ENCODE measurements at places on chromosomes 12 and 14. TPM values are rescaled to one million over a fixed set of nuclear protein-coding genes. Genes with fewer than 3 reads are reported as not detected.

The KRT3 gene
- total RNA-seq = not detected

The THAP2 gene
- 9.2 TPM for total RNA-seq

The PLEKHG7 gene
- not detected for total RNA-seq

The PMCH gene
- total RNA-seq = not detected

The ASPG gene
- not detected for total RNA-seq

The ABCC9 gene
- not detected for total RNA-seq

The OAS2 gene
- total RNA-seq = 69.7 TPM

The GPR137C gene
- total RNA-seq = 0.36 TPM

The FOXN4 gene
- not detected for total RNA-seq

The TBC1D30 gene
- 1.1 TPM for total RNA-seq

- no peak overlapping the region for H3K27ac ChIP-seq
- peaks cover 14% of the 10 kb centered on the region for H3K27me3 ChIP-seq
- no peaks in the 10 kb centered on the region for H3K4me1 ChIP-seq
- H3K4me3 ChIP-seq = no peak overlapping the region
- DNase-seq = no peak
- H3K36me3 ChIP-seq = no peaks in the 10 kb centered on the region
Observed at GRCh38 chr12:49887536-49888401, 15.9 kb downstream of the FAIM2 start.

- no peak overlapping the region for H3K27ac ChIP-seq
- H3K27me3 ChIP-seq = peaks cover 10% of the 10 kb centered on the region
Observed at GRCh38 chr12:117854339-117855012, 114.3 kb downstream of the KSR2 start.

- H3K27me3 ChIP-seq = peaks cover 17% of the 10 kb centered on the region
- no peak for DNase-seq
- no peak overlapping the region for H3K27ac ChIP-seq
Observed at GRCh38 chr12:116606397-116606796, 47.2 kb downstream of the MAP1LC3B2 start.

- no peak for DNase-seq
- no peak overlapping the region for H3K27ac ChIP-seq
- H3K27me3 ChIP-seq = no peaks in the 10 kb centered on the region
- H3K4me3 ChIP-seq = no peak overlapping the region
- H3K36me3 ChIP-seq = no peaks in the 10 kb centered on the region
Observed at GRCh38 chr12:88188180-88188579, 46.1 kb downstream of the TMTC3 start.

DNA sequence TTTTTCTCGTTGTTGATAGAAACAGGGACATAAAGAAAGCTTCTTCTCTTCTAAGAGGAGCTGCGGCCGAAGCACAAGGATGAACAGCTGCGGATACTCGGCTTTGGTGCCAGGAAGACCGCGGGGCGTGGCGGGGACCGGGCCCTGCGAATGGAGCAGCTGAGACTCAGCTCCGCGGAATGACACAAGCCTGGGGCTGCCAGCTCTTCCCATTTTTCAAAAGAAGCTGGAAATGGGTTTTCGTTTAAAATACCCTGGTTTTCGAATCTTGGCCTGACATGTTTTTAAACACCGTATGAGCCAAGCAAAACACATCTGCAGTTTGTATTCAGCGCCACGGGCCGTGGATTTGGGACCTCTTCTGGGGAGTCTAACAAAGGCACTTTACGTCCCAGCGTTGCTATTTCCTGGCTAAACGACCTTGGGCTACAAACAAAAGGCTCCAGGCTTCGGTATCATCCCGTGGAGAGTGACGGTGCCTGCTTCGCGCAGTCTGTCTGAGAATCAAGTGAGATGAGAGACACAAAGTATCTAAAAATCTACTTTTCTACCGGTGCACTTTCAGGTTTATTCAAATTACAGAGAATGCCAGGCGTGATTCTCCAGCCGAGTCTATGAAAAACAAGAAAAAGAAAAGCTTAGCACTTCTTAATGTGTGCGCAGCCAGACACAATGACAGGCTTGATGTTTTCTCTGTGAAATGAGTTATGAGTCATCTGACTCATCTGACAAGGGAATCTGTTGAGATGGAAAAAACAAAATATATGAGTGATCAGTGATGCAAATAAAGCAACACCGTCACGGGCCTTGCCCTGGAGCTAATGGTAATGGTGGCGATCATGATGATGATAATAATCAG, 114.0 kb upstream of the TMEM132D start:
- DNase-seq = no peak
- H3K27ac ChIP-seq = no peak overlapping the region
- H3K27me3 ChIP-seq = no peaks in the 10 kb centered on the region
- H3K4me3 ChIP-seq = no peak overlapping the region

DNA sequence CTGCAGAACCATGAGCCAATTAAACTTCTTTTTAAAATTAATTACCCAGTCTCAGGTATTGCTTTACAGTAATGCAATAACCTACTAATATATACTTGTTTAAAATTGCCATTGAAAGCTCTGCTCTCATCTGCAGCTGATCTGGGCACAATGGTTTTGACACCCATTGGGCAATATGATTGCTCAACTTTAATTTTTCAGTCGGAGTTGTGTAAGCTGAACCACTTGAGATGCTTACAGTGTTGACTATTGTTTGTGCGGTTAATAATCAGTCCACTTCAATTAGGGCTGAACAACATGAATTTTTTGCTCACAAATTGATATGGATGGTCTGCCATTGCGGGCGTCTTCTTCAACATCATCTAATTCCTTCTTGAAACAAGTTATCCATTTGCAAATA, 18.0 kb upstream of the OR4K5 start:
- H3K36me3 ChIP-seq = no peaks in the 10 kb centered on the region
- no peaks in the 10 kb centered on the region for H3K4me1 ChIP-seq
- DNase-seq = no peak
- H3K4me3 ChIP-seq = no peak overlapping the region
- no peak overlapping the region for H3K27ac ChIP-seq

- peak overlapping the region; percentile 63 for H3K4me3 ChIP-seq
- H3K4me1 ChIP-seq = peaks cover 2% of the 10 kb centered on the region
- H3K36me3 ChIP-seq = no peaks in the 10 kb centered on the region
- H3K27ac ChIP-seq = no peak overlapping the region
Observed at GRCh38 chr12:57129321-57129842, 1.1 kb downstream of the LRP1 start.

DNA sequence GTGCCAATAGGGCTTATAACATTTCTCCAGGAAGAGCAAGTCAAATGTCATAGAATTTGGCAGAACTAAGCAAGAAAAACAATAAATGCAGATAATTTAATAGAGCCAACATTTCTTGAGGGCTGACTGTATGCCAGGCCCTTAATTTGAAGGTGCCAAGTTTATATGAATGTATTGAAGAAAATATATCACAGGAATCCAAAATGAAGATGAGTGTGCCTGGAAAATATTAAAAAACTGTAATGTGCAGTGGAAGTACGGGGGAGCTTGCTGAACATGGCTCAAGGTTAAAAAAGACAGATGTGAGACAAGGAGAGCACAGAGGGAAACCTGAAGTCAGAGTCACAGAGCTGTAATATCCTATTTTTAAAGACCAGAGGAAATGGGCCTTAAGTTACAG, 16.4 kb downstream of the NR1H4 start:
- H3K27me3 ChIP-seq = peaks cover 6% of the 10 kb centered on the region
- H3K4me1 ChIP-seq = no peaks in the 10 kb centered on the region
- H3K36me3 ChIP-seq = no peaks in the 10 kb centered on the region
- H3K4me3 ChIP-seq = no peak overlapping the region
- no peak overlapping the region for H3K27ac ChIP-seq

DNA sequence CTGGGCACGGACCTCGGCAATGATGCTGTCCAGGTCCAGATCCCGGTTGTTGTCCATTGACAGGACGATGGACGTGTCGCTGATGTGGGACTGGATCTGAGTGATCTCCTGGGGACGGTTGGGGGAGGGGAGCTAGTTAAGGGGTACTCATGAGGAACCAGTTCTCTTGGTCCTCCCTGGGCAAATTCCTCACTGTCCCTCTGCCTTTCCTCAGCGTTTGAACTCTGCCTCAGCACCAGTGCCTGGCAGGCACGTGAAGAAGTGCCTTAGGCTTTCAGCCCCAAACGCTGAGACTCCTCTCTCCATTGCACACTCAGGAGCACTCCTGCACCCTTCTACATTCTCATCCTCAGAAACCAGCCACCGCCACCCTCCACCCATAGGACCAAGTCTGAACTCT, 9.7 kb downstream of the KRT72 start:
- H3K27me3 ChIP-seq = no peaks in the 10 kb centered on the region
- no peaks in the 10 kb centered on the region for H3K36me3 ChIP-seq
- no peak overlapping the region for H3K4me3 ChIP-seq
- H3K27ac ChIP-seq = no peak overlapping the region

DNA sequence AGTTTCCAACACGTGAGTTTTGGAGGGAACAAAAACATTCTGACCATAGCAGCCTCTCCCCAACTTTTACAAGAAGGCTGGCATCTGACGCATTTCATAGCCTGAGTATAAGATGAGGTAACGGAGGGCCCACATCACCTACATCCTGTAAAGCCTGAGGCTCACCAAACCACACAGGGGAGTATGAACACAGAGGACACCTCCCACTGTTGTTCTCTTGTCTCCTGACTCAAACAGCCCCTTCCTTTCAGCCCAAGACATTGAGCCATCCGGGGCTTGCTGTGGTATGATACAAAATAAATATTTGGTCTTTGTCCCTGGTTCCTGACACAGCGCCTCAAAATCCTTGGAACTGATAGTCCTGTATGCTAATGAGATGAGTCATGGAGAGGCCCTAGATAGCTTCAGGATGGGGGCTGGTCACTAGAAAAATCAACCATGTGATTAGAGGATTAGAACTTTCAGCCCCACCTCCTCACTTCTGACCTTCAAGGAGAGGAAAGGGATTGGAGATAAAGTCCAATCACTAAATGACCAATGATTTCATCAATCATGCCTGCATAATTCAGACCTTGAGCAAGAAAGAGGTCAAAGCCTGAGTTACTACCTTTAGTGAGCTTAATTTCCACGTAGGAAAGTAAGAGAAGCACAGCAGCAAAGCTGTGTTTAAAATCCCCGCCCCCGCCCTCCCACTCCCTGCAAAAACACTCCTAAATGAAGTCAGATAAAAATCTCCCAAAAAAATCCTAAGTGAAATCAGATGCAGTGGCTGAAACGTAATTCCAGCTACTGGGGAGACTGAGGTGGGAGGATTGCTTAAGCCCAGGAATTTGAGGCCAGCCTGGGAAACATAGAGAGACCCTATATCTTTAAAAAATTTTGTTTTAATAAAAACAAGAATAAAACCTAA, 236.4 kb downstream of the PCNX1 start:
- peaks cover 26% of the 10 kb centered on the region for H3K4me1 ChIP-seq
- H3K36me3 ChIP-seq = no peaks in the 10 kb centered on the region
- peak overlapping the region; percentile 86 for H3K27ac ChIP-seq

- H3K27me3 ChIP-seq = peaks cover 8% of the 10 kb centered on the region
- peak overlapping the region; percentile 12 for H3K4me3 ChIP-seq
- DNase-seq = no peak
- H3K36me3 ChIP-seq = no peaks in the 10 kb centered on the region
Observed at GRCh38 chr12:66962290-66962689, 283.4 kb upstream of the GRIP1 start.

DNA sequence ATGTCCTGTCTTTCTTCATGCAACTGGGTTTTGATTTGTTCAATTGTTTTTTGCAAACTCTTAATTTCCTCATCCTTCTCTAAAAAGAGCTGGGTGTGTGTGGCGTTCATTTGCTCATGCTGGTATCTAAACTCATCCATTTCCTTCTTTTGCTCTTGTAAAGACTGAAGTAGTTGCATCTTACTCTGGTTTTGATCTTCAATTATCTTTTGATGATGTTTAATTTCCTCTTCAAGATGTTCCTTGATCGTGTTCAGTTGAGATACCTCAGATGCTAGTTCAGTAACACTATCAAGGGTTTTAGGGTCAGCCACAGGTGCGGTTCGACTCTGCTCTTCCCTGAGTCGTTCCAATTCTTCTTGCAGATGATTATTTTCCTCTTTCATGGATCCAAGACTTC, 34.8 kb downstream of the TRIP11 start:
- H3K36me3 ChIP-seq = peaks cover 42% of the 10 kb centered on the region
- no peak overlapping the region for H3K27ac ChIP-seq
- no peaks in the 10 kb centered on the region for H3K27me3 ChIP-seq
- H3K4me1 ChIP-seq = peaks cover under 1% of the 10 kb centered on the region

DNA sequence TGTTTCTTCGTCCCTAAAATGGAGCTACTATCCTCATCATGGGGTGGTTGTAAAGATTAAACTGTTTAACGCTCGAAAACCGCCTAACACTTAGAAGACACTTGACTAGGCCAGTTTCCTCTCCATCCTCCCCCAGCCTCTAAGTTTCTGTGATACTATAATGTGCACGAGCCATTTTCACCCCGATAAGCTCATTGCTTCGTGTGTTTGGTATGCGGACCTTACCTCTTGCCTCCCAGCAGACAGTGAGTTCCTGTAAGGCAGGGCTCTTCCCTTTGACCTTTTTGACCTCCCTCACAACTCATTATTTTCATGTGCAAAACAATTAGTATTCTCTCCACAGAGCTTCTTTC, 499 bp upstream of the GXYLT1 start:
- peak overlapping the region; percentile 88 for H3K4me3 ChIP-seq
- H3K27me3 ChIP-seq = no peaks in the 10 kb centered on the region
- H3K4me1 ChIP-seq = peaks cover 36% of the 10 kb centered on the region
- H3K27ac ChIP-seq = peak overlapping the region; percentile 66

Measured in natural killer cell treated with Interleukin-12 subunit alpha and Interleukin-12 subunit beta and Interleukin-15 and Interleukin-18, amount 100 ng/mL, for 72 hours (primary cell).